NCI-H1105 treated with DMSO at 0.1 percent for 48 hours (cell line): ENCODE measurements at places on chromosomes 16 and 17.
A peak's percentile ranks its signal among the peaks of the same experiment; 100 is the strongest.

DNA sequence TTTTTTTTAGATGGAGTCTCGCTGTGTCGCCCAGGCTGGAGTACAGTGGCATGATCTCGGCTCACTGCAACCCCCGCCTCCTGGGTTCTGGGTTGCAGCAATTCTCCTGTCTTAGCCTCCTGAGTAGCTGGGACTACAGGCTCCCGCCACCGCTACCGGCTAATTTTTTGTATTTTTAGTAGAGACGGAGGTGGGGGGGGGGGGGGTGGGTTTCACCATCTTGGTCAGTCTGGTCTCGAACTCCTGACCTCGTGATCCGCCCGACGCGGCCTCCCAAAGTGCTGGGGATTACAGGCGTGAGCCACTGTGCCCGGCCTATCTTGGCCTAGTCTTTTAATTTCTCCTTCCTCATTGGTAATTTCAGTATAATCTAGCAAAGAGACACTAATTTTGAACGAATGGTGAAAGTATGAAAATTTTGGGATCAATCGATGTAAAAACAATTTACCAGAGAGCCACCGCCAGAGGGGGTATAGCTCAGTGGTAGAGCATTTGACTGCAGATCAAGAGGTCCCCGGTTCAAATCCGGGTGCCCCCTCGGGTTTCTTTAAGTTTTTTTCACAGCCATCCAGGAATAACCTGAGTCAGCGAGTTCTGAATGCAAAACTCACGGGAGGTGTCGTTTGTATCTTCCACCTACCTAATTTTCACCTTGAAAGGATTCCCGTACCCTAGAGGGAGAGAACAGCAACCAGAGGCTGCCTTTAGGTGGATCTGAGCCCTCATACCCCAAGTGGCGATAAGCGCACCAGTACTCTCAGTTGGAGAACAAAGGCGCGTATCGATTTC, 2.5 kb upstream of the LASP1 start:
- peak; percentile 87 for DNase-seq

DNA sequence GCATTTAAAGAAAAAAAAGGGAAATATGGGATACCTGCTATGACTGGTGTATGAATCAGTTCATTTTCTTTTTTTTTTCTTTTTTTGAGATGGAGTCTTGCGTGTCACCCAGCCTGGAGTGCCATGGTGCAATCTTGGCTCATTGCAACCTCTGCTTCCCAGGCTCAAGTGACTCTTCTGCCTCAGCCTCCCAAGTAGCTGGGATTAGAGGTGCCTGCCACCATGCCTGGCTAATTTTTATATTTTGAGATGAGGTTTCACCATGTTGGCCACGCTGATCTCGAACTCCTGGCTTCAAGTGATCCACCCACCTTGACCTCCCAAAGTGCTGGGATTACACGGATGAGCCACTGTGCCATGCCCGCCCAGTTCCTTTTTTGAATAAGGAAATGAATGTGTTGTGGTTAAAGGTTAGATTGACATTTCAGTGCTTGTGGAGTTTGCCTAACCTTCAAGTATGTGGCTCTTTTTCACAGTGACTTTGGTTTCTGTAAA, 7.7 kb downstream of the HAPSTR1 start:
- DNase-seq, result no peak

DNA sequence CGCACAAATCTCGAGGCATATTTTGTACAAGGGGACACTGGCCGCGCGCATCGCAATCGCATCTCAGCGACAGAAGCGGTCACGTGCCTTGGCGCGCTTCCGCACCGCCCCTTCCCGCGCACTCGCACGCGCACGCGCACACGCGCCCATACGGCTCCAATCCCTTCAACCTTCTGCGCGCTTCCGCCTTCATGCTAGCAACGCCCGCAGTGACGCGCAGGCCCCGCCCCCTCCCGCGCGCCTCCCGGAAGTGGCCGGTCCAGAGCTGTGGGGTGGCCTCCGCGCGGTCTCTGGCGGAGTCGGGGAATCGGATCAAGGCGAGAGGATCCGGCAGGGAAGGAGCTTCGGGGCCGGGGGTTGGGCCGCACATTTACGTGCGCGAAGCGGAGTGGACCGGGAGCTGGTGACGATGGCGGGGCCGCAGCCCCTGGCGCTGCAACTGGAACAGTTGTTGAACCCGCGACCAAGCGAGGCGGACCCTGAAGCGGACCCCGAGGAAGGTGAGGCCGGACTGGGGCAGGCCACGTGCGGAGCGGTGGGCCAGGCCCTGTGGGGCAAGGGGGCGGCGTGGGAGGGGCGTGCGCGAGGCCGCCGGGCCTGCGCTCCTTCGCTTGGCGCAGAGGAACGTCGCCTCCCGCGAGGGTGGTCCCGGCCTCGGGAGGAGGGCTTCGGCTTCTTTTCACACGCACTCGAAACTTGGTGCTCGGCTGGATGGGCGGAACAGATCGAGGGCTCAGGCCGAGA, at the start of gene AATF:
AATF (plus strand) TSS at position 238 of the 744 bp plus-strand sequence; CDS start at position 410, 172 bp downstream.
- peak; percentile 90 for DNase-seq

DNA sequence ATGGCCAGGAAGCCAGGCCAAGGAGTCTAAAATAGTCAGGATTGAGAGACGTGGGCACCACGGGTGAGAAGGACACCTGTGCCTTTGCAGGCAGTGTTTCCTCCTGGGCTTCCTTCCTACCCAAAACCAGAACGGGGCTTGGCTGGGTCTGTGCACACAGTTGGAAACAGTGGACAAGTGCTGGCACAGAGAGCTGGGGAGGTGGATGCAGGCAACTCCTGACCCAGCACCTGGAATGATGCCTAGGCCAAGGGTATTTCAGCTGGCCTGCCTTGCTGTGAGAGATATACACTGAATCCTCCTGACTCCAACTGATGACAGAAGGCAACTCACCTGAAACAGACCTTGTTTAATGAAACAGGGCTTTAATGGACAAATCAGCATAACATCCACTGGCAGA, 186.2 kb downstream of the SLC39A11 start:
- no peak for DNase-seq

DNA sequence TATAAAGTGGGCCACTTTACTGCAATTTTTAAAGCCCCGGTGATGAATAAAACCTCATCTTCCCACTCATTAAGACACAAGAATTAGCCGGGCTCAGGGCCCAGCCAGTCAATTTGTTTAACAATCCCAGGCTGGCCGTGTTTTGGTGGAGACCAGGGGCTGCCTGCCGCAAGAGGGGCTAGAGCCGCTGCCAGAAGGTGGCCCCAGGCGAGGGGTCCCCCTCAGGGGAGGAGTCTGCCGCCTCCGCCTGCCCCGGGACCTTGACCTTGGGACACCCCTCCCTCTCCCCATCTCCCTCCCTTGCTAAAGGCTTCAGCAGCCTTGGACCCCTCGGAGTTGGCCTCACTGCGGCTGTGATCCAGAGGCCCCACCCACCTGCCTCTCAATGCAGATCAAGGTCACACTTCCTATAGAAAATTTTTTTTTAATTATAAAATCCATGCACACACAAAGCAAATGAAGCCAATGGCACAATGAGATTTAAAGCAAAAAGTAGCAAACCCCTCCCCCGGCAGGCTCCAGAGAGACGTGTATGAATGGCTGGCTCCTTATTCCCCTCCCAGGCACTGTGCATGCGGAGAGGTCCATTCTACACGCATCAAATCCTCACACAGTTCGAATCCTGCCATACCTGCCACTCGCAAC, 23.0 kb upstream of the SLC38A10 start:
- DNase-seq, result no peak

- no peak for DNase-seq
Measured at GRCh38 chr16:87791295-87792204, 25.8 kb upstream of the KLHDC4 start.

DNA sequence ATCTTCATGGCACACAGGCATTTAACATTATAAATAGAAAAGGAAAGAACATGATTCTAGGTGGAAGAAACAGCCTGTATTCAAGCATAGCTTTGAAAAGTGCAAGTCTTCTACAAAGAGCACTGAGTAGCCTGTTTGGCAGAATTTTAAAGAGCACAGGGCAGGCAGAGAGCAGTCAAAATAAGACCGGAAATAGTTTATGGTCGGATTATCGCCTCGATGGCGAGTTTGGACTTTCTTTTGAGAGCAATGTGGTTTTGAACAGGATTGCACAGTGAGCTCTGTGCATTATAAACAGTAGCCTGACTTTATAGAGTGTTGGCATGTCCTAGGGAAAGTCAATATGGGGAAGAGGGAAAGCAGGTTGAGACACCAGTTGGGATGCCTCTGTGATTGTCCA, 6.2 kb upstream of the TMEM100 start:
- no peak for DNase-seq

- no peak for DNase-seq
Measured at GRCh38 chr17:75183999-75184884, 1.5 kb upstream of the SUMO2 start.

DNA sequence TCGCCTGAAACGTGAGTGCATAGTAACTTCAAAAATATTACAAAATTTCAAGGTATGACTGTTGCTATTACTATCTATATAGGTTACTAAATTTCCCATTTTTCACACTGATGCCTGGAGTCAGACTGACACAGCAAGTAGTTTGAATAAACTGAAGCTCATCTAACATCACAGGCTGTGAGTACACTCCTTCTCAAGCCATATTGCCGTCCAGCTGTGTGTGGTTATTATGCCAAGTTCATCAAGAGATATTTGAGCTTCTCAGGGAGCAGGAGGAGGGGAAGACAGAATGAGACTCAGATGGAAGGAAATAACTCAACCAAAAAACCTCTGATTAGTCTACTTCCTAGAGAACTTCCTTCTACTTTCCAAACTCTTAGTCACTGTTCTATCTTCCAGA, 473.9 kb downstream of the TOX3 start:
- DNase-seq, result no peak

DNA sequence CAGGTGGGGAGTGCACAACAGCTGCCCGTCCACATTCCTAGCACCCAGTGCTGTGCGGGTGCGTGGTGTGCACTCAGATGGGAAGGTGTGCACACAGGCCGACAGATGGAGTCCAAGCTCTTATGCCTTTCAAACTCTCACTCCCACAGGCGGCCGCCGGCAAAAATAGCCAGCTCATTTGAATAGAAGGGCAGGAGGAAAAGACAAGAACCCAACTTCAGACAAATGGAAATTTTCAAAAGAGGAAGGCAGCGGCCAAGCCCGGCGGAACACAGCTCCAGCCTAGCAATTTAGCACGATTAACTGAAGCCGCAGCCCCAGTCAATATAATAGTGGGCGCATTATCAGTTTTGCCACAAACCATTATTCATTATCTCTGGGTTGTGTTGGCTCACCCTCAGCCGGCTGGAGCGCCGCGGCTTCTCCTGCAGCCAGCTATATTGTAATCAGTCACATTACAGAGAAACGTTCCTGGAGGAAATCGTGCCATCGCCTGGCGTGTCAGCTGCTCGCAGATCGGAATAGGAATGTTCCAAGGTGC, 103.9 kb upstream of the SEC14L1 start:
- DNase-seq, result no peak

DNA sequence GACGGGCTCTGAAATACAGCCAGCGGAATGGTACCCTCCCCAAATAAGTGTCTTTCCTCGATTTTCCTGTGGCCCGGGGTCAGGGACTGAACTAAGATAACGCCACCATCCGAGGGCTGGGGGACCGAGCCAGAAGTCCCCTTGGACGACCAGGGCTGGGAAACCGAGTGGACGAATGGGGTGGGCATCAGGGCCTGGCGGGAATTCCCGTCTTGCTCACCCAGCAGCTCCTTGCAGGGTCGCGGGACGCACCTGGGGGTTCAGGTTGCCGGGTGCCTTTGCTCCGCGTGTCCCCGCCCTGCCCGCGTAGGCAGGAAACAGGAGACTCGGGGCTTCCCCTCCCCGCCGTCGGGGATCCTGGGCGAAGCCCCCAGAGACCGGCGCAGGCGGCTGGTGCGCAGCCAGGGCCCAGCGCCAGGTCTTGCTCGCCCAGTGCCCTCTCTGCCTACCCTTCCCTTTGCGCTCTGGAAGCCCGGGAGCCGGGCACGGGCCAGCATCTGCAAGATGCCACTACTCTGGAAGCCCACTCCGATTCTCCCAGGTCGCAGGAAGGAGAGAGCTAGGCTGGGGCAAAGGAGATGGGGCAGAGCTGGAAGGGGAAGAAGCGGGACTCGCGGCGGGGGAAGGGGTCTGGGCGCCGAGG, 665 bp upstream of the GRIN2C start:
- peak; percentile 26 for DNase-seq

DNA sequence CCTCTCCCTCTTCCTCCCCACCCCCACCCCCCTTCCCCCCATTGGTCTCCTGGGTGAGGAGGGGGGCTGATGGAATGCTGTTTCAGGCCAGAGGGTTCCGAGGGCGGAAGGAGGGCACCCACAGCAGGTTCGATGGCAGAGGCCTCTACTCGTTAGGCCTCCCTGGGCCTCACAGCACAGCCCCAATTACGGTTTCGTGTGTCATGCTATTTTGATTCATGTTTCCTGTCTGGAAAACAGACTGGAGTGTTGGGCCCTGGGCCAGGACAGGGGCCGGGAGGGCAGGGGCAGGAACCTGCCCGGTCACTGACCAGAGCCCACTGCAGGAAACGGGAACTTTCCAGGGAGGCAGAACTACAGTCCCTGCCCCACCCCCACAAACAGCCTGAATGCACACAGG, 138.2 kb downstream of the C16orf95 start:
- DNase-seq, result no peak

GRCh38 chr16:65689726-65690125, 567.9 kb upstream of the CDH11 start:
- no peak for DNase-seq

GRCh38 chr17:17951524-17951923, 20.7 kb downstream of the TOM1L2 start:
- DNase-seq, result no peak

DNA sequence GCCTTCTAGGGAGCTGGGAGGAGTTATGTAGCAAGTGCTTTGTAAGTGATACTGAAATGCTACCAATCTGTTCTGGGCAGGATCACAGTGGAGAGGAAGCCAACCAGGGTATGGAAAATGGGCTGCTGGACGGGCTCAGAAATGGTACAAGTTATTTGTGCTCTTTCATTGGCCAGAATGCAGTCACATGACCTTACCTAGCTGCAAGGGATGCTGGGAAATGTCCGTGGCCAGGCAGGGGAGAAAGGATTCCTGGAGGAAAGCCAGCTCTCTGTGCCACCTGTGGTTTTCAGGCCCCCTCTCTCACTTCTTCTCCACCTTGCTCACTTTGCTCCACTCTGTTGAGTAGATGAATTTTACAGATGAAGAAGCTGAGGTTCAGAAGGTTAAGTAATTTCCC, 4.8 kb downstream of the EEF2K start:
- no peak for DNase-seq

DNA sequence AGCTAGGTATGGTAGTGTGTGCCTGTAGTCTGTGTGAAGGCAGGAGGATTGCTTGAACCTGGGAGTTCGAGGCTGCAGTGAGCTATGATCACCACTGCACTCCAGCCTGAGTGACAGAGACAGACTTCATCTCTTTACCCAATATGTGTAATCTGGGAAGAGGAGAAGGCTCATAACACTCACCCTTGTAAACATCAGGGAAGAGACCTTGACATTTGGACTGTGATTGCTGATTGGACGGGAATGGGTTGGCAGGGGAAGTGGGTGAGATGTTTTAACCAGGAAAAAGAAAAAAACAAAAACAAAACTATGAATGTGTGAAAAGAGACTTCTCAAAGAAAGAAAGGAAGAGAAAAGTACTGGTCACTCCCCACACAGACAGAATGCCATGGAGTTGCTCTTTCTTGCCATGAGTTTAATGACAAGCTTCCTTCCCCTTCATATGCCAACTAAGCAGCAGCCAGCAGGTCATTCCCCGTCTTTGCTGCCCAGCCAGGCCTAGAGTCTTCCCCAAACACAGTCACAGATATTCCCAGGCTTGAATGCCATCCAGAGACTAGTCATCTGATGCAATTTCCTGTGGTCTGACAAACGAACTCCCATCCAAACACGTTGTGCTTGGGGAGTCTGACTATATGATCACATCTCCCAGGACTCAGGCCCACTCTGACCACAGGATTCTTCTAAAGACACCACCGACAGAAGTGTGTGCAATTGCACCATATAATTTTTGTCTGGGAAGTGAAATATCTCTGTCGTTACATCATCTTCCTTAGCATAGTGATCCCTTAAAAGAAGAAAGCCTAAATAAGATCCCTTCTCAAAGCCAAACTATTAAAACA, 3.6 kb upstream of the XAF1 start:
- no peak for DNase-seq
